ENCODE measurements at places on chromosomes 6 and 20. TPM values are rescaled to one million over a fixed set of nuclear protein-coding genes. Genes with fewer than 3 reads are reported as not detected.

The SUMO4 gene
- total RNA-seq: not detected

GRCh38 chr6:31386977-31387376, 16.4 kb upstream of the MICA start:
- DNase-seq: no peak

DNA sequence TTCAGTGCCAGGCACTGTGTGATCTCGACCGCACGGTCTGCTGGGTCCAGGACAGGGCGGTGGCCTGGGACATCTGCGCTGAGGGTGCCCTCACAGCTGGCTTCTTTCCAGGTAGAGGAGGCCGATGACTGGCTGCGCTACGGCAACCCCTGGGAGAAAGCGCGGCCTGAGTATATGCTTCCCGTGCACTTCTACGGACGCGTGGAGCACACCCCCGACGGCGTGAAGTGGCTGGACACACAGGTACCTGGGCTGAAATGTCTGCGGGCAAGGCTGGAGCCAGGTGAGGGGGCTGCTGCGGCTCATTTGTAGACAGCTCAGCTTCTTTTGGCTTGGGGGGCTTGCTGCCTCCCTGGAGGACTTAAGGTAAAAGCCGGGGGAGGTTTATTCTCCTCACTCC, 26.6 kb downstream of the PYGB start:
- DNase-seq: no peak

GRCh38 chr6:63525186-63525878, 46.9 kb upstream of the LOC128125822 start:
- DNase-seq: no peak

GRCh38 chr20:64145458-64146300, 18.6 kb upstream of the MYT1 start:
- DNase-seq: no peak

GRCh38 chr6:4801491-4802110, 25.4 kb downstream of the CDYL start:
- DNase-seq: no peak

DNA sequence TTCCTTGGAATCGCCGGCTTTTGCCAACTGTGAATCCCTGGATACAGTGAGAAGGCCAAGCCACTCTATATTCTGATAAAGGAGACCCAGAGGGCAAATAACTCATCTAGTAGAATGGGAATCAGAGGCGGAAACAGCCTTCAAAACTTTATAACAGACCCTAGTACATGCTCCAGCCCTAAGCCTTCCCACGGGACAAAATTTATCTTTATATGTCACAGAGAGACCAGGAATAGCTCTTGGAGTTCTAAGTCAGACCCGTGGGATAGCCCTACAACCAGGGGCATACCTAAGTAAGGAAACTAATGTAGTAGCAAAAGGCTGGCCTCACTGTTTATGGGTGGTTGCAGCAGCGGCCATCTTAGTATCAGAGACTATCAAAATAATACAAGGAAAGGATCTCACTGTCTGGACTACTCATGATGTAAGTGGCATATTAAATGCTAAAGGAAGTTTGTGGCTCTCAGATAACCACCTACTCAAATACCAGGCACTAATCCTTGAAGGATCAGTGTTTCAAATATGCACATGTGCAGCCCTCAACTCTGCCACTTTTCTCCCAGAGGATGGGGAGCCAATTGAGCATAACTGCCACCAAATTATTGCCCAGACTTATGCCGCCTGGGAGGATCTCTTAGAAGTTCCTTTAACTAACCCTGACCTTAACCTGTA, 29.5 kb downstream of the CEP85L start:
- no peak for DNase-seq

DNA sequence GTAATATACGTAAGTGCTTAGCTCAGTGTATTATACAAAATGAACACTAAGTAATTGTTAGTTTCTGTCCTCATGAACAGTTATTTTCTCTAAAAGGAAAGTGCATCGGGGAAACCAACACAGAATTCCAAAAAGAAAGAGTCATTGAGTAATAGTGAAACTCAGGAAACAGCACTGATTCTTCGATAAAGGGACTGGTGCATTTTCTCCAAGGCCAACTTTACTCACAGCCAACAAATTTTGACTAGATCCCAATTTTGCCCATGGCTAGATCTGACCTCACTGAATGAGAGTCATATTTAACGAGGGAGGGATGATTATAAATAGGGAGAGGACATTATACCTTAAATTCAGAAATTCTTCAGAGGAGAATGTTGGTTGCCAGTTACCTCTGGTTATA, 390.9 kb upstream of the NRSN1 start:
- peak; percentile 25 for DNase-seq

The MUC21 gene
- not detected for total RNA-seq

The COL21A1 gene
- 41.5 TPM for total RNA-seq

DNA sequence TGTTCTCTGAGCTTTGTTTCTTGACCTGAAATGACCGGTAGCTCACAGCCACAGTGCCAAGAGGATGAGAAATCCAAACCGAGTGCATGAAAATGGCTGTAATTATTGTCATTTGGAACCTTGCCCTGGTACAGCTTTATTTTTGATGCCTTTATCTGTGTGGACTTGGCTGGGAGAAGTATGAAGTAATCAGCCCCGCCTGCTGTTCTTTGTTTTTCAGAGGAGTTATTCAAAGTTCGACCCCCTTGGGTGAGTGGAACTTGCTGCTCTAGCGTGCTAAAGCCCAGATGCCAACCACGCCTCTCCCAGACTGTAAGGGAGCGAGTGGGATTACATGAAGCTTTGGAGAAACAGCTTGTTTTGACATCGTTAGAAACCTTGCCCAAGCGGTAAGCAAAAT, 48.3 kb downstream of the ECT2L start:
- peak; percentile 17 for DNase-seq

DNA sequence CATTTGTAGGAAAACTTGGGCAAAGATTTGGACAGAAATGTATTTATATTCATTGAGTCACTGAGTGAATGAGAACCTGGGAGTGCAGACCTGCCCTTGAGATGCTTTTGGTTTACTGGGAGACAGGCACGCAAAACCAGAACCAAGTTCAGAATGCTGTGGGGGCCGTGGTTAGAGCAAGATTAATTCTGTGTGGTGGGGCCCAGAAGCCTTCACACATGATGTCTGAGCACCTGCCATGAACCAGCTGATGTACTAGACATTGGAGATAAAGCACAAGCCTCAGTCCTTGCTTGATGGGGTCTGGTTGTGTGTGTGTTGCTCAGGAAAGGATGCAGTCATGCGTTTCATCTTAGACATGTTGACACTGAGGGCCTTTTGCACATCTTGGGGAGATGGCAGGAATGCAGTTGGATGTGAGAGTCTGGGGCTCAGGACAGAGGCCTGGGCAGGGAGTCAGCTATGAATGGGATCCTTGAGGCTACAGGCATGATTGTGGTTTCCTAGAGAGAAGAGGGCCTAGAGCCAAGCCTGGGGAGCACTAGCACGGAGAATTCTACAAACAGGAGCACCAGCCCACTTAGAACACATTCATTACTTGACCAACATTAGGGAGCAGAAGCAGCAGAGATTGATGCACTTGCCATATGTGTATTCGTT, 114.3 kb upstream of the TMEM181 start:
- DNase-seq: peak; percentile 20

DNA sequence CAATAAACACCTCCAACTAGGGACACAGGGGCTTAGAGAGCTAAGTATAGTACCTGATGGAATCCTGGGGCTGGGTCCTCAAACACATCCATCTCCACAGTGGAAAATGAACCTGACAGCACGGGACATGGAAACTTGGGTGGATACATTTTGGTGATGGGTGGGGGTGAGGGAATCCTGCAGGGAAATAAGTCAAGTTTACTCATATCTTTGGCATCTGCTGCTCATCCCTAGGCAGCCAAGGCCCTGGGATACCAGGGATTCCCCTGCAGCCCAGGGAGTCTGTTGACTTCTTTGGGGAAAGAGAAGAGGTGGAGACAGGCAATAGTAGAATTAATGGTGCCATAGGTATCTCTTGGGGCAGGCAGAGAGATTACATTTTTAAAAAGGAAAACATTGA, 6.6 kb downstream of the APOBEC2 start:
- peak; percentile 37 for DNase-seq

GRCh38 chr20:49508435-49509199, 26.1 kb upstream of the KCNB1 start:
- DNase-seq: peak; percentile 58

DNA sequence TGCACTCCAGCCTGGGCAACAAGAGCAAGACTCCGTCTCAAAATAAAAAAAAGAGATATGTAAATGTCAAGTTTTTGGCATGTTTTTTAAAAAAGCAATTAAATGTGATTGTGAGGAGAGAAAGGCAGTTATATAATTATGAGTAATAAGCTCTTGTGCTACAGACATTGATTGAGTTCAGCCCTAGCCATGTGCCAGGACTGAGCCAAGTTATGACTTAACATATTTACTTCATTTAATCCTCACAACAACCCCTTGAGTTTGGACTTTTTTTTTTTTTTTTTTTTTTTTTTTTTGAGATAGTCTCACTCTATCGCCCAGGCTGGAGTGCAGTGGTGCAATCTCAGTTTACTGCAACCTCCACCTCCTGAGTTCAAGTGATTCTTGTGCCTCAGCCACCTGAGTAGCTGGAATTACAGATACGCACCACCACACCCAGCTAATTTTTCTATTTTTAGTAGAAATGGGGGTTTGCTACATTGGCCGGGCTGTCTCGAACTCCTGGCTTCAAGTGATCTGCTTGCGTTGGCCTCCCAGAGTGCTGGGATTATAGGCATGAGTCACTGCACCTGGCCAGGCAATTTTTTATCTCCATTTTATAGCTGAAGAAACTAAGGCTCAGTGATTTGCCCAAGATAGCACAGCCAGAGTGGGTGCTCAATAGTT, 15.0 kb upstream of the CSE1L start:
- DNase-seq: no peak

DNA sequence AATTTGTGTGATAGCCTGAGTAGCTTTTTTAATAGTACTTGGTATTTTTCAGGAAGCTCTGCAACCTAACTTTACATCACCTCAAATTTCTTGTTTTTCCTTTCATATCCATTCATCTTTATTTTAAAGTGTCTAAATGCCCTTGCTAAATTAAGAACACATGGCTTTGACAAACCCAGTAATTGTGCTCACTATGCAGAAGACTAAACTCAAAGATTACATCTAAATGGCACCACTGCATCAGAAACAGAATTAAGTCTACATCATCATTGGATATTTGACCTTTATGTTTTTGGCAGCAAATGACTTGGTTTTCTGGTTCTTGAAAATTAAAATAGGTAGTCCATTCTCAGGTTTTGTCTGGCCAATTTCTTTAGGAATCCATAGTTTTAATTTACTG, 69.6 kb upstream of the HDGFL1 start:
- DNase-seq: no peak

DNA sequence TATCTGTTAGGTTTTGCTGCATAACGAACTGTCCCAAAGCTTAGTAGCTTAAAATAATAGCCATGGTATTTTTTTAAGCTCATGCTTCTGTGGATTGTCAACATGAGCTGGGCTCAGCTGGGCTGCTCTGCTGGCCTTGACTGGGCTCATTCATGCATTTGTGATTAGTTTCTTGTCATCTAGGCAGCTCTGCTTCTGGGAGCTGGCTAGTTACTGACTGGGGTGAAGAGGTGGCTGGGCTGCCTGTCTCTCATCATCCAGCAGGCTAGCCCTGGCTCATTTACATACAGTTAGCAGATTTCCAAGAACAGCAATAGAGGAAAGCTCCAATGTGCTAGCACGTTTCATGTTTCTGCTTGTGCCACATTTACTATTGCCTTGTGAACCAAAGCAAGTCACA, 165.1 kb upstream of the PCSK2 start:
- no peak for DNase-seq

DNA sequence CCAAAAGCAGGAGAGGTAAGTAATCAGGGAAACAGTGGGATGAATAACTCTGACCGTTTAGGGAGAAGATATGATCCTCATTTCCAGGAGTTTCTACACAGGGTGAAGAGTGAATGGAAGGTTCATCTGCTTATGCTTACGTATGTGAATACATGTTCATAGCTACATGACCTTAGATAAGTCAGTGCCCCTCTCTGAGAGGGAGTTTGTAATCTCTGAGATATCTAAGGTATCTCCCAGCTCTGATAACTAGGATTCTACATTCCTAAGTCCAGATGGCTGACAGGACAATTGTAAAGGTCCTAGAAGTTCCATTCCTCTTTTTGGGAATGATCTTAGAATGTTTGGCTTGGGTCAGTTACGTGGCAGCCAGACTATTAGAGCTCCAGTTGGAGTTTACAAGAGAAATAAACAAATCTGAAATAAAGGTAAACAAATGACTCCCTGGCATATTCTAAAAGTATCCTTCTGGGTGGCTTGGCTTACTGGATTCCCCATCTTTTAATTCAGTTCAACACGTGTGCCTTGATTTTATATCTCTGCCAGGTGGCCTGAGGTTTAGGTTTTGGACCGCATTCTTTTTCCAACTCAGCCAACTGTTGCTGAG, 15.8 kb downstream of the PROCR start:
- peak; percentile 51 for DNase-seq

DNA sequence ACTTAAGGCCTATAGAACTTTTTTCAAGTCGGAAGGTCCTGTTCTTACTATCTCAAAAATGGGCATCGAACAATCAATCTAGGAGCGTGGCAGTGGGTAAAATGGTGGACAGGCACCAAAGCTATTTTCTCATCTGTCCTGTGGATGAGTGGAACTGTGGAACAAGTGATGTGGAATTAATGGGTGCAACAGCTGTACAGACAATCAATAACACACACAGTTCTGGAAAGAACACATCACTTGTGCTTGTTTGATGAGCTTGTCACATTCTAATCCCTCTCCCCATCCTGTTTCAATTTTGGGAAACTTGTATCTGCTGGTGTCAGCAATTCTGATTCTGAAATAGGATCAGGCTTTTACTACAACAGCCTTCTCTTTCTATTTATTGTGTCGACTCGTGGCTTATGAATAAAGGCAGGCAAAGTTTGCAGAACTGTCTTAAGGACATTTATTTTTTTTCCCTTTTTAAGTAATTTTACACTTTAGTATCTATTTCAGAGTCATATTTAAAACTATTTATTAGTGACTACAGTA, 11.5 kb downstream of the RBM24 start:
- DNase-seq: no peak

The PDSS2 gene
- 17.2 TPM for total RNA-seq

DNA sequence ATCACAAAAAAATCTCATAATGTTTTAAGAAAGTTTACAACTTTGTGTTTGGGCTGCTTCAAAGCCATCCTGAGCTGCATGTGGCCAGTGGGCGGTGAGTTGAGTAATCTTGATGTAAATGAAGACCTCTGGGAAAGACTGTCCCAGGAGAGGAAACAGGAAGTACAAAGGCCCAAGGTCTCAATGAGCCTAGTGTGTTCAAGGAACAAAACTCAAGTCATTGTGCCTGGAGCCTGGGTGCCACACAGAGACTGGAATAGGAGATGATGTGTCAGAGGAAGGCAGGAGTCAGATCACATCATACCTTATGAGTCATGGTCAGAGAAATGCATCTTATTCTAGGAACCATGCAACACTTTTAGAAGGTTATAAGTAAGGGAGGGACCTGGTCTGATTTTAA, 51.5 kb downstream of the COL19A1 start:
- DNase-seq: peak; percentile 91
